ENCODE measurements at places on chromosomes 3 and 15.

DNA sequence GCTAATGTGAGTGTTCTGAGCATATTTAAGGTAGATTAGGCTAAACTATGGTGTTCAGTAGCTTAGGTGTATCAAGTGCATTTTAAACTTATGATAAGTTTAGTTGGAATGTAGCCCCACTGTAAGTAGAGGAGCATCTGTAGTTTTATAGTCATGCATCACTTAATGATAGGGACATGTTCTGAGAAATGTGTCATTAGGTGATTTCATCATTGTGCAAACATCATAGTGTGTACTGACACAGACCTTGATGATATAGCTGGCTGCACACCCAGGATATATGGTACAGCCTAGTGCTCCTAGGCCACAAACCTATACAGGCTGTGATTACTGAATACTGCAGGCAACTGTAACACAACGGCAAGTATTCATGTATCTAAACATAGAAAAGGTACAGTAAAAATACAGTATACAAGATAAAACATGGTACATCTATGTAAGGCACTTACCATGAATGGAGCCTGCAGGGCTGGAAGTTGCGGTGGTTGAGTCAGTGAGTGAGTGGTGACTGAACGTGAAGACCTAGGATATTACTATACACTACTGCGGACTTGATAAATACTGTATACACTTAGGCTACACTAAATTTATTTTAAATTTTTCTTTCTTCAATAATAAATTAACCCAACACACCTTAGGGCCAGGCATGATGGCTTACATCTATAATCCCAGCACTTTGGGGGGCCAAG, 17.9 kb downstream of the DNAH1 start:
- no peak for DNase-seq

DNA sequence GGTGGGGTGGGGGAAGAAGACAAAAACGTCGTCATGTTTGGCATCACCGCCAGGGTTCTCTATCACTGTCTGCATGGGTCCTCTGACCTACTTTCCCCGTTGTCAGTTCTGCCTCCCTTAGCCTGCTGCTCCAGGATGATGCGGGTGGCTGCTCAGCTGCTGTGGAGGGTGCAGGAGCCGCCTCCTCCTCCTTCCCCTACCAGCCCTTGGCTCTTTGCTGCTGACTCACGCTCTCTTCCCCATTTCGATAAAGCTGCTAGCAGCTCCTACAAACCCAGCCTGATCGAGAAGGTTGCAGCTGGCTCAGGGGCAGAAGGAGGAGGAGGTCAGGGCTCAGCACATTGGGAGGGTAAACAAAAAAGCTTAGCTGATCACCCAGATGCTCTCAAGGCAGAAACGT, 49.5 kb upstream of the SEC13 start:
- DNase-seq, result no peak

DNA sequence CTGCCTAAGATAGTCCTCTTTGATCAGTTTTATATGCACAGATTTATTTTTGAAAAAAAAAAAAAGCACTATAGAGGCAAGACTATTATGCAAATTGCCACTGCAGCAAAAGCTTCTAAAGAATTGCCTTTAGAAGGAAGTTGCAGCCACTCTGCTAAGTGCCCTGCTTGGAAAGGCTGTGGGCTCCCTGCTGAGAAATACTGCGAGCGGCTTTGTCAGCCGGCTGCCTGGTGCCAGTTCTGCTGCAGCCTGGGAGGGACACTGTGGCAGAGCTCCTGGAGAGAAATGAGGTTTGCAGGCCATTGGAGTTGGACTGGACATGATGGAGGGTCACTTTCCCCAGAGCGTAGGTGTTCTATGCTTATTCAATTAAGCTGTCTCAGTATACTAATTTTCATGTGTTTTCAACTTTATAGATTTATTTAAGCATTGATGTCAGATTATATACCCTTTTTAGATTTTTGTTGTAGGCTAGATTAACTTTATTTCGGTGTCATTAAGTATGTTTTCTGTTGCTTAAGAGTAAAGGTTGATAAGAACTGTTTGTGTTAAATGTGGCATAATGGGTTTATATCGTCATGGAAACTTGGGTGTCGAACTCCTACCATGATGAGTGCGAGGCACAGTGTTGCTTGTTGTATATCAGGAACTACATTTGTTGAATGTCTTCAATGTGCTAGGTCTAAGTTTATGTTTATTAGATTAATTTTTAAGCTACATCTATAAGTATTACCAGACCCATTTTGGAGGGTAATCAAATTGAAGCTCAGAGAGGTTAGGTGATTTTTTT, 6.6 kb downstream of the MAP2K5 start:
- no peak for DNase-seq

GRCh38 chr3:162122405-162122804, 625.8 kb downstream of the OTOL1 start:
- no peak for DNase-seq

DNA sequence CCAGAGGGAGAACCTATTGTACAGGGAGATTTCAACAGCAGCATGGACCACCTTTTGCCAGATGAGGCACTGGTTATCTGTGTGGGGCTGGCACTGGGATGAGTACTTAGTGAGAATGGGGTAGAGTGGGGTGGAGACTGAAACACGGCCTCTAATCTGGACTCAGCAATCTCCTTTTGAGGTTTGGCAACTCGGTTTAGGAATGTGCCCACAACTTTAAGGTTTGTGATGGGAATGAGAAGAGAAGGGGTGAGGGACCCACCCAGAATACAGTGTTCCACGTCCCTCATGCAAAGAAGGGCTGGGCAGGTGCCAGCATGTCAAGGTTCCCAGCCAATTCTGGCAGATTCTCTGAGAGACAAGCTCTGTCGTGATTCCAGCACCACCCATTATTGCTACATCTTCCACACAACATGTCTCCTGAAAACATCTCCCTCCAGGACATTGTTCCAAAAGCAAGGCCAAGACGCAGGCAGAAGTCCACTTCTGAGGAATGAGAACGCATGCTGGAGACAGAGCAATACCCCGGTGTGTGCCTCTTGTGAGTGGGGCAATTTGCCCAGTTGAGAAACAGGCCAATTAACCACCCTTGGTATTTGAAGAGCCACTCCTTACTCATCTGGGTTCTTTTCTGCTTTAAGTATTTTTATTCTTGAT, 37.5 kb upstream of the CCR4 start:
- DNase-seq, result no peak

GRCh38 chr15:23866832-23867231, 179.7 kb upstream of the NDN start:
- no peak for DNase-seq

DNA sequence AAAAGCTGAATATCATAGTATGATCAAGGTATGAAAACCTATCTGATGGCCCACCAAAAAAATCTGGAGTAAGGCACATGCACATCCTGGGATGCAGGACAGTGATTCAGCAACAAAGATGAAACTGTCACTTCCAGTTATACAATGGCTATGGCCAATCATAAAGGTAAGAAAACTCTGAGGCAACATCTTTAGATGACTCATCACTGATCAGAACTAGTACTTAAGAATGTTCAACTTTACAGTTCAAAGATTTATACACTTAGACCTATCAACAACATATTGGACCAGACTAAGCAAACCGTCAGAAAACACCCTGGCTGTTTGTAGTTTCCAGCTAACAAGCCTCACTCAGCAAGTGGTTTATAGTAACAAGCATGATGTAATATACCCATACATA, 21.3 kb upstream of the PLCH1 start:
- no peak for DNase-seq

DNA sequence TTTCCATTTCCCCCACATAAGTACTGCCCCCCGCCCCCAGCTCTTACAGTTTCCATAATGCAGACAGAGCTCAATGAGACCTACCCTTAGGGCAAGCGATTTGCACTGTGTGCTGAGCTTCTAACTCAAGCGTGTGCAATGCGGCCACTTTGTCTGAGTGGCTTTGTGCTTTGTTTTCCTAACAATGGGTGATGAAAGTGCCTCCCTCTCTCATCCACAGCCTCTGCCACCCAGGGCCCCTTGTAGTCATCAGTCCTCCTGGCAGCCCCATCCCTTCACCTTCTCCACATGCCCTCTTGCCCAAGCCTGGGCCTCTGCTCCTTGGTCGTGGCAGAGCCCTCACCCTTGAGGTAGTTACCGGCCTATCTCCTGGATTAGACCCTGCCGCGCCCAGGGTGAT, 17.2 kb downstream of the DAPK2 start:
- DNase-seq, result no peak

DNA sequence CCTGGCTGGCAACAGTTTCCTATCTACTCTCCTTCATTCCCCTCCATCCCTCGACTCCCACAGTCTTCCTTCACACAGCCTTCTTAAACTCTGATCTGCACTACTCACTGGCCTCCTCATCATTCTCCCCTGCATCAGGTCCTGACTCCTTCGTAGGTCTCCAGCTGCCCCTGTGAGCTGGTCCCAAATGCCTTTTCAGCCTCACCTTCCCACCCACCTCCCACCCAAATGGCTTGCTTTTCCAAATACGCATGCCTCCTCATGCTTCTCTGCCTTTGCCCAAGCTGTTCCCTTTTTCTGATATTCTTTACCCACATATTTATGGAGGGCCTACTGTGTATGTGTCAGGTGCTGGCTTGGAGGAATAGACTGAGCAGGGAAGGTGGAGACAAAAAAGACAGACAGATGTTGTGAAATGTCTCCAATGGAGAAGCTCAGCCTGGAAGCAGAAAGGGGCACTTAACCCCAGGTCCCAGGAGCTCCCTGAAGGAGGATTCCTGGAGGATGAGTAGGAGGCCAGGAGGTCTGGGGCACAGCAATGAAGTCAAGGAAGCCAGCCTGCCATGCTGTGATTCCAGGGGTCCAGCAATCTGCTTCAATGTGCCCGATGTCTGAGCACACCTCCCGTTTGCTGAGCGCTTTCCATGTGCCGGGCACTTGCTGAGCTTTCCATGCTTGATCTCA, 252.2 kb downstream of the SHQ1 start:
- no peak for DNase-seq

- no peak for DNase-seq
These were observed 365.6 kb downstream of the SV2B start for GRCh38 chr15:91465696-91466095.

DNA sequence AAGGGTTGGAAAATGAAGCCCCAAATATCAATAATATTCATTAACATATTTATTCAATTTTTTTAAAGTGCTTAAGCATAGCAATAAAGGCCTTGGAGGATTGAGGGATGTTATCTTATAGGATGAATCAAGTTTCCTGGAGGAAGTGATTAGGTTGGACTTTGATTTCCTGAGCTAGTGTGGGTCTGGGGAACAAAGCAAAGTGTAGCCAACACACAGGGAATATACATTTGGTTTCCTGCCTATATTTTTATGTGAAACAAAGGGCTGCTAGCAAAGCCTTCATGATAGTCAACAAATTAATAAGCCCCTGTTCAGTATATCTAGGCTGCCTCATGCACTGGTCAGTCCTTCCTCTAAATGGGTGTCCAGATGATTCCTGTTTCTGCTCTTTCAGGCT, 261.1 kb upstream of the IL12A start:
- no peak for DNase-seq

DNA sequence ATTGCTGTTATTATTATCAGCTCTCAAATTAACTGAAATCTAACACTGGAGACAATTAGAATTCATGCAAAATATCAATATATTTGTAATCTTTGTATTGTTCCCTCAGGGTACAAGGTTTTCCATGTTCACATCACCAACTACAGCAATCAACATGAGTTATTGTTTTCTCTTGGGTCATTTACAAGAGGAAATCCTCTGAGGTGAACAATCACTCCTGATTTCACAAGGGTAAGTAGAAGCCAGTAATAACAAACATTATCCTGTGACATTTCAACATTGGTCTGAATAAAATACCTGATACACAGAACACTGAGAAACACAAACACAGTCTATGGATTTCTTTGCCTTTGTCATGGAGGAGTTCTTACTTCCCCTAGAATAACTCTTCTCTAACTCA, 174.0 kb downstream of the SUCNR1 start:
- DNase-seq, result no peak

- no peak for DNase-seq
These were observed 30.4 kb downstream of the OXNAD1 start for GRCh38 chr3:16295298-16295890.

GRCh38 chr3:142963234-142963515, 299 bp downstream of the PAQR9 start:
- no peak for DNase-seq

DNA sequence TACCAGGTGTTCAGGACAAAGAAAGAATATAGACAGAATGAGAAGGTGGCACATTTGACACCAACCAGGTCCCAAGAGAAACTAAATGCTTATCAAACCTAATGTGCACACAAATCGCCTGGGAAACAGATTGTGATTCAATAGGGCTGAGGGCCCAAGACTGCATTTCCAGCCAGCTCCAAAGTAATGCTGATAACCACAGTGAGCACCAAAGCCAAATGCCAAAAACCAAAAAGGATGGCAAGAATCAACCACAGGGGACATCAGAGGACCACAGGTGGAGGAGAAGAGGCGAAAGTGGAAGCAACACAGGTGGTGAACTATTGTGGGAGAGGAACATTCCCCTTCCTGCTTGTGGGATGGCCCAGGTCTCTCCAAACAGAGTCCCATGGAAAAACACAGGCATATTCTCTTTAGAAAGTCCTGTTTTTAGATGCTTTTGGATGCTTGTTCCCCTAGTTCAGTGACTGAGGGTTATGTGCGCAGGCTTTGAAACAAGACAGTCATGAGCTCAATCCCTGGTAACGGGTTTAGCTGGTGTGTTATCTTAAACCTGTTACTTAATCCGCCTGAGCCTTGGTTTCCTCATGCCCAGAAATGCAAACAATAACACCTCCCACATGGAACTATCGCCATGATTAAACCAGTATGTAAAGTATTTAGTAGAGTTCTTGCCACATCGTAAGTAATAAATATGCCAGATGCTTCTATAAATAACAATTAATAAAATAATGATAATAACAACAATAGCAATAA, 241.7 kb downstream of the ATP8B4 start:
- no peak for DNase-seq

Measured in SK-N-DZ (cell line).